ENCODE measurements at places on chromosomes 16 and 17.

DNA sequence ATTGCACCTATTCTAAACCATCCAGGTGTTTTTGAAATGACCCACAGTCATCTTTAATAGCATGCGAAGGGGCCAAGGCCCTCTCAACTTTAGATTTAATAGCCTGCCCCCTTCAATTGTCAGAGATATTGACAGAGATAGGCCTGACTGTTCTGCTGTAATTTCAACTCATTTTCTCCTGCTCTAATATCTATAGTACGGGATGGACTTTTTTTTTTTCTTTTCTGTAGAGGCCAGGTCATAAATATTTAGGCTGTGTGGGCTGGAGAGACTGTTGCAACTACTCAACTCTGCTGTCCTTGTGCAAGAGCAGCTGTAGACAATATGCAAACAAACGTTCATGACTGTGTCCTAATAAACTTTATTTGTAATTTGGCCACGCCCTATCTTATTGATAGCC lies 24.7 kb upstream of the KRT20 start:
- no peak for DNase-seq

GRCh38 chr16:57485091-57485915 lies 990 bp downstream of the DOK4 start:
- DNase-seq: peak; percentile 81

DNA sequence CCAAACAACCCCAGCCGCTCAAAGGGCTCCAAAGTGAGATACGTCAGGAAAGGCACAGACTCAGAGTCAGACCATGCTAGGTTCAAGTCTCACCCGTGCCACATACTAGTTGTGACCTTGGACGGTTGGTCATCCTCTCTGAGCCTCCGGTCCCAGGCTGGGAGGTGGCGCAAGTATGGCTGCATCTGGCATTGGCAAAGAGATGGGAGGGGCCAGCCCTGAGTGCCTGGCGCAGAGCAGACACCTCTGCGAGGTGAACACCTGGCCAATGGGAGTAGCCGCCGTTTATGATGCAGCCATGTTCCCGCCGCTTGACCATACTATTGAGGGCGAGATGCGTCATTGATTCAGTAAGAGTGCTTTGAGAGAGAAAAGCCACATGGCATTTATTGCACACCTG lies 97.8 kb upstream of the PLCG2 start:
- DNase-seq: no peak

DNA sequence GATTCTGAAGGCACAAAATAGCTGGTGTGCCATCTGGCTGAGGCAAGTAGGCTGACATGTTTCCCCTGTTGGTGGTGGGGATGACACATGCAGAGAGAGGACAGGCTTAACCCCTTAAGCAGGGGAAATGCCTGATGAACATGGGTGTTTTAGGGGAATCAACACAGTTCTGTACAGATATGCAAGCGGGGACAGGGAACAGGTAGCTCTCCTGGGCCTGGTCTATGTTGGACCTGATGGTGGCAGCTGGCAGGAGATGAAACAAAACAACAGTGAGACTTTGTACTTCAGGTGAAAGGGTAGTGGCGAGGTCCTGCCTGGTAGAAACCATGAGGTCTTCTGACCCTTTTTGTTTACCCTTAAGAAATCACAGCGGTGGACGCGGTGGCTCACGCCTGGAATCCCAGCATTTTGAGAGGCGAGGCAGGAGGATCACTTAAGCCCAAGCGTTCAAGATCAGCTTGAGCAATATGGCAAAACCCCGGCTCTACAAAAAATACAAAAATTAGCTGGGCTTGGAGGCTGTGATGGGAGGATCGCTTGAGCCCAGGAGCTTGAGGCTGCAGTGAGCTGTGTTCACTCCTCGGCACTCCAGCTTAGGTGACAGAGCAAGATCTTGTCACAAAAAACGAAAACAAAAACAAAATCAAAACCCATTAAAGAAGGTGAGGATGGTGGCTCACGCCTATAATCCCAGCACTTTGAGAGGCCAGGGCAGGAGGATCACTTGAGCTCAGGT lies 10.5 kb downstream of the OR1F1 start:
- no peak for DNase-seq

DNA sequence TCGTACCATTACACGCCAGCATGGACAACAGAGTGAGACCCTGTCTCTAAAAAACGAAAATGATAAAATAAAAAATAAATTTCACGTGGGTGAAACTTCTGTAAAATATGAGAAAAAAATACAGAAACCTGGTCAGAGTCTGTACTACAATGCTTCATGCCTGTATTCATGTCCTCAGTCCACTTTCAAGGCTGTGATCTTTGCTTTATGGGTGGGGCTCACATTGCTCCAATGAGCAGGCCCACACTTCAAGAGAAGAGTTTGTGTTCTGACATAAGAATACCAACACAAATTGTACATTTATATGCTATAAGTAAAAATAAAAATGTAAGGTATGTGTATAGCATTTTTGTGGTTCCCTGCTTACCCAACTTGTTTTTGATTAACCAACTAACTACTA lies 32.2 kb upstream of the ABCA3 start:
- DNase-seq: no peak

- peak; percentile 29 for DNase-seq
These were observed 53.1 kb downstream of the RPH3AL start for GRCh38 chr17:299546-299945.

DNA sequence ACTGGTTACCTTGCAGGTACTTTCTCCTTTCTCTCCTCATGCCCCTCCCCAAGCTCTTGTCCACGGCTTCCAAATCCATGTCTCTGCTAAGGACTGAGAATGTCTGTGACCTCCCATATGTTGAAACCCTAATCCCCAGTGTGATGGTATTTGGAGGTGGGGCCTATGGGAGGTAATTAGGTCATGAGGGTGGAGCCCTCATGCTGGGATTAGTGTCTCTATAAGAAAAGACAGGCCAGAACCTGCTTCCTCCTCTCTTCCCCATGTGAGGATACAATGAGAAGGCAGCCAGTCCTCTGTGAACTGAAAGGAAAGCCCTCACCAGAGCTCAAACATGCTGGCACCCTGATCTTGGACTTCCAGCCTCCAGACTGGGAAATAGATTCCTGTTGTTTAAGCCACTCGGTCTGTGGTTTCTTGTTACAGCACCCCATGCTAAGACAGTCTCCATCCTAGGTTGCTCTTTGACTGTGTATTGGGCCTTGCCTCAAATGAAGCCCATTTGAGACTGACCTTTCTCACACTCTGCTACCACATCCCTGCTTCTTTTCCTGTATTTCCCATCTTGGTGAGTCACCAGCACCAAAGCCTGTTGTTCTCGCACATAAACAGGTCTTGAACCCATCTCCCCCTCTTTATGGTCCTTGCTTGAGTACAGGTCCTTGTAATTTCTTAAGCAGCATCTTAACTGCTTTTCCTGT lies 135.0 kb downstream of the CDK5R1 start:
- DNase-seq: no peak

DNA sequence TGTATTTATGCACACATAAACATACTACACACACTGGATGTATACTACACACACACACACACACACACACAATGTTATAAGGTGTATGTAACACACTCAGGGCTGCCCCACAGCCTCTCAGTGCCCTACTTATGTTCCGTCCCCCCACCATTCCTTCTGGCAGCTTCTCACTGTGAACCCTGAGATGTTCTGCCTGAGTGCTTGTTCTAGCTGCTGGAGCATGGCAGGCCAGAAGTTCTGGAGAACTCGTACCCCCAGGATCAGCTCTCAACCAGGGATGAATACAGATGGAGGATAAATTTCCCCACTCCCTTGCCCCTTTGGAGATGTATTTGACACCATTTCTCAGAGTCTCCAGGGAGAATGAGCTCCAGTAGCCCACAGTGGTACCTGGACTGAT lies 76.4 kb downstream of the CDH13 start:
- no peak for DNase-seq

GRCh38 chr16:57224651-57225335 lies 20.3 kb upstream of the ARL2BP start:
- no peak for DNase-seq

GRCh38 chr16:89827383-89828198 lies 684 bp upstream of the SPIRE2 start:
- DNase-seq: no peak

- peak; percentile 74 for DNase-seq
These were observed 668 bp downstream of the MMP15 start for GRCh38 chr16:58026139-58026704.

DNA sequence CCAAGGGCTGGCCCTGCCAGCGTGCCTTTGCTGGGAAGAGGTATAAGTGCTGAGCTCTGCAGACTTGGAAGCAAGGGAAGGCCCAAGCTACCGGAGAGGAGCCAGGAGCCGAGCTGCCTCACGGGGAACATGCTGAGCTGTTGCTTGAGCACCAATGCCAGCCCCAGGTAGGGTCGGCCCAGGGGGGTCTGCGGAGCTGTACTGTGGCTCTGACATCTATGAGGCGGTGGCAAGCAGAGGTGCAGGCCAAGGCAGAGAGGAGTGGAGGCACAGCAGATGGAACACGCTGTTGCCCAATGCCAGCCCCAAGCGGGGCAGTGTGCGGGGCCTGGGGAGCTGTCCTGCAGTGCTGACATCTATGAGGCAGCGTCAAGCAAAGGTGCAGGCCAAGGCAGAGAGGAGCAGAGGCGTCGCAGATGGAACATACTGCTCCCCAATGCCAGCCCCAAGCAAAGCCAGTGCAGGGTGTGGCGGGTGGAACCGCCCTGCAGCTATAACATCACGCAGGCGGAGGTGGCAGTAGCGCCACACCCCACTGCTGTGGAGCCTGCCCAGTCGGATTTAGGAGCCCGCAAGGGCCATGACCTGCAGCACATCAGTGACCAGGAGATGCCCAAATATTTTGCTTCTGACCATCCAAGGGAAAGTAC lies 10.0 kb downstream of the GGA2 start:
- peak; percentile 72 for DNase-seq

GRCh38 chr17:17492571-17492970 lies 3.6 kb downstream of the RASD1 start:
- DNase-seq: no peak

GRCh38 chr17:1011760-1012735 lies 15.1 kb downstream of the TIMM22 start:
- no peak for DNase-seq

All from mucosa of descending colon (tissue), 3 donors.